Stimulated activated CD4-positive, alpha-beta T cell treated with anti-CD3 and anti-CD28 coated beads, Interleukin-2, amount 100 ng/mL, for 48 hours (primary cell): ENCODE measurements at places on chromosomes 13 and 19.

- DNase-seq = no peak
Observed at GRCh38 chr19:48810151-48810550, 678 bp downstream of the BCAT2 start.

GRCh38 chr13:67961331-67961730 lies 731.2 kb upstream of the PCDH9 start:
- no peak for DNase-seq

DNA sequence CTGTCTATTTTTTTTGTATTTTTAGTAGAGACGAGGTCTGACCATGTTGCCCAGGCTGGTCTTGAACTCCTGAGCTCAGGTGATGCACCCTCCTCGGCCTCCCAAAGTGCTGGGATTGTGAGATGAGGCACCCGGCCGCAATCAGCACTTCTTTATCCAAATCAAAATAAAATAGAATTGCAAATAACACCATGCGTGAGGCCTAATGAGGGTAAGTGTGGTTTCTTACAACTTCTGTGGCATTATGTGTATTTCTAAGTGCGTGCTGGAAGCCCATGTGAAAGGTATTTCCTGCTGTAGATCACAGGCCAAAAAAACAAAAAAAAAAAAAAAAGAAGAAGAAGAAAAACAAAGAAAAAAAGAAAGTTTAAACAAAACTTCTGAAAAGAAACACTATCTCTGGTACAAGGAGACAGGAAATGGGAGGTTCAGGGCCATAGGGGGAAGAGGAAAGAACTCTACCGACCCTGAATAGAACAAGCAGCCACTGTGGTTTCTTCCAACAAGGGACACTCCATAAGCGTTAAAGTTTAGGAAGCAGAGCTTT lies 3.0 kb upstream of the GRAMD1A start:
- DNase-seq = no peak

DNA sequence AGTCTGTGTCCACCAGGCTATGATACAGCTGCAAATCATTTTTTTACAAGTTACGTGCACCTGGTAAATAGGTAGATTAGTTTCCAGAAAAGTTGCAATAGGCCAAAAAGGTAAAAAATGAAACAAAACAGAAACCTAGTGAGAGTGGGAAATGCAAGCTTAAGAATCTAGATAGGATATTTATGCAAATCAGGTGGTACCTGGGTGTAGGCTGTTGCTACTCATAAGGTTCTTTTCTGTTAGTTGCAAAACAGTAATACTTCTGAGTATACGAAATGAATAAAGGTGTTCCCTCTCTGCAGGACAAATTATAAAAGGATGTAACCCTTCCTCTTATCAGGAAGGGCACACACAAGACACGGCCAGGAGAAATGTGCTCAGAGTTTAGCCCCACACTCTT lies 97.9 kb downstream of the UGGT2 start:
- DNase-seq = no peak

GRCh38 chr13:66339214-66339613 lies 890.9 kb downstream of the PCDH9 start:
- DNase-seq = no peak

DNA sequence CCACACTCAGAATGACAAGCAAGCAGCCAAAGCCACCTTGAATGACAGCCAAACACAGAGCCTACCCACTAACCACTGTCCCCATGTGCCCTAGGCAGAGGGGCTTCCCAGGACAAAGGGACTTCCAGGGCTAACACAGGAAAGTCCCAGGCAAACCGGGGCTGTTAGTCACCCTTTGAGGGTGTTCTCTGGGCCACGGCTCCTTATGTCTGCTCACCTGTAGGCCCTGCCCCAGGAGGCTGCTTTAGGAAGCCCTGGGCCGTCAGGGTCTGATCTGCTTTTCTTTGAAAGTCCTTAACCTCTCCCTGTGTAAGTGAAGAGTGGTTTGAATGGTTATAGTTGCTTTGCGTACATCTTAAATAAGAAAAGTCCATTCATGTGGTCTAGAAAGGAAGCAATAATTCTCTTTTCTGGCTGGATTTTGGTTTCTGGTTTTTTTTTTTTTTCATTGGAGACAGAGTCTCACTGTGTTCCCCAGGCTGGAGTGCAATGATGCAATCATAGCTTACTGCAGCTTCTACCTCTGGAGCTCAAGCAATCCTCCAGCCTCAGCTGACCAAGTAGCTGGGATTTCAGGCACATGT lies 161.4 kb downstream of the EFNB2 start:
- DNase-seq = no peak

DNA sequence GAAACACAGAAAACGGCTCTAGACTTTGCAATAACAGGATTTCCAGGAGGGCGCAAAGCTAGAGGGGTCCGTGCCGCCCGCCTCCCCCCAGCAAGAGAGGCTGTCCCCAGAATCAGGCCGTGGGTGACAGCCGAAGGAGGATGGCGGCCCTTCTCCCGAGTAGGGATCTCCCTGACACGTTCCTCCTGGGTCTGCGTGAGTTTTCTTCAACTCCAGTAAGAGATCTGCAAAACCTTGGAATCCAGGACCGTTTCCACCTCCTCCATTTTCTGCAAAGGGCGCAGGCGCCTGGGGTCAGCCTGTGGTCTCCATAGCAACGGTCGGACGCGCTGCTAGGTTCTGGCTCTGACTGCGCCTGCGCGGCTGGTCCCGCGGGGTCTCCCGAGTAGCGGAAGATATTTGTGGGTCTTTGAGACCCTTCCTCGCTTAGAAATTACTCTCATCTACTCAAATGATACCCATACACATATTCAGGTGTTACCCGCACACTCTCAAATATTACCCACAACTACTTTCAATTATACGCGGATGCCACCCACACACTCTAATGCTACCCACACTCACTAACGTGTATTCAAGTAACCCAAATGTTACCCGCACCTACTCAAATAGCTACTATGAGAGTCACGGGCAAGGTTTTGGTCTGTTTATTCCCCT lies 2.1 kb downstream of the PNMA8C start:
- peak; percentile 43 for DNase-seq

- no peak for DNase-seq
Observed at GRCh38 chr13:26382366-26382765, 128.4 kb downstream of the CDK8 start.

DNA sequence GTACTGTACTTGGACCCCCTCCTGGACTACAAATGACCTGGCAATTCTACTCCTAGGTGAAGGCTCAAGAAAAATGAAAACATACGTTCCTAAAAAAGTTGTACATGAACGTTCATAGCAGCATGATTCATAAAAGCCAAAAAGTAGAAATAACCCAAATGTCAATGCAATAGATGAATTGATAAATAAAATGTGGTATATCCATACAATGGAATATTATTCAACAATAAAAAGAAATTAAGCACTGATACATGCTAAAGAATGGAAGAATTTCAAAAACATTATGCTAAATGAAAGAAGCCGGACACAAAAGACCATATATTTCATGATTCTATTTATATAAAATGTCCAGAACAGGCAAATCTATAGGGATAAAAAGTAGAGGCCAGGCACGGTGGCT lies 9.5 kb downstream of the ZNF432 start:
- no peak for DNase-seq

GRCh38 chr13:33610438-33611120 lies 207.4 kb upstream of the RFC3 start:
- DNase-seq = peak; percentile 47

GRCh38 chr19:32570081-32570785 lies 10.8 kb upstream of the PDCD5 start:
- peak; percentile 19 for DNase-seq

GRCh38 chr13:99323488-99323887 lies 16.3 kb upstream of the GPR183 start:
- no peak for DNase-seq

DNA sequence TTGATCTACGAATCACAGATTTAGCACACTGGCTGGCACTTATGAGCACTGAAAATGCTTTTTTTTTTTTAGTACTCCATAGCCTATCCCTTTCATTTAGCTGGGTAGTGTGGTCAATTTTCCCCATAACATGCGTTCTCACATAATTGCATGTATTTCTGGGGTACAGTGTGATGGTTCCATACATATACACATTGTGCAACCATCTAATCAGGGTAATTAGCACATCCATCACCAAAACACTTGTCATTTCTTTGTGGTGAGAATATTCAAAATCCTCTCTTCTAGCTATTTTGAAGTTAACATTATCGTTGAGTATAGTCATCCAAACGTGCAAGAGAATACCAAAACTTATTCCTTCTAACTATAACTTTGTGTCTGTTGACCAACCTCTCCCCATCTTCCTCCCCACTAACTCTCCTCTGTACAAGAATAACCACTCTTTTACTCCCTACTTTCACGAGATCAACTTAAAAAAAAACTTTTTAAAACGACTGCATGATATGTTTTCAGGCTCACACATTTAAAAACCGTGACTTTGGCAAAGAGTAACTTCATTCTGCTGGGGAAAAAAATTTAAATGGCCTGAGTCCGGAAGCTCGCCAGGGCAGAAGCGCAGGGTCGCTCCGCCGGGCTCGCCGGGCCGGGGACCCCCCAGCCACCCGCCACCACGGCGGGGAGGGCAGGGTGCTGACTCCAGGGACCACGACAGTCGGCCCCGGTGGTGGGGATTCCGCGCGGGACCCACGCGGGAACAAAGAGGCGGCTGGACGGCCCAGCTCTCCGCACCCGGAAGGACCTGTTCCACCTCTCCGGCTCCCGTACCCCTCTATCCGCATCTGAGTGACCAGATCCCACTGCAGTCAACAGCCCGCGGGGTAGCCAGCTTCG lies 868 bp upstream of the UBAC2 start:
- no peak for DNase-seq

- DNase-seq = no peak
Observed at GRCh38 chr13:29993196-29993595, 142.8 kb upstream of the UBL3 start.

GRCh38 chr19:41298348-41298964 lies 11.5 kb upstream of the CCDC97 start:
- DNase-seq = no peak
